ENCODE measurements at places on chromosomes 12 and 14. TPM values are rescaled to one million over a fixed set of nuclear protein-coding genes. Genes with fewer than 3 reads are reported as not detected.
A peak's percentile ranks its signal among the peaks of the same experiment; 100 is the strongest.

DNA sequence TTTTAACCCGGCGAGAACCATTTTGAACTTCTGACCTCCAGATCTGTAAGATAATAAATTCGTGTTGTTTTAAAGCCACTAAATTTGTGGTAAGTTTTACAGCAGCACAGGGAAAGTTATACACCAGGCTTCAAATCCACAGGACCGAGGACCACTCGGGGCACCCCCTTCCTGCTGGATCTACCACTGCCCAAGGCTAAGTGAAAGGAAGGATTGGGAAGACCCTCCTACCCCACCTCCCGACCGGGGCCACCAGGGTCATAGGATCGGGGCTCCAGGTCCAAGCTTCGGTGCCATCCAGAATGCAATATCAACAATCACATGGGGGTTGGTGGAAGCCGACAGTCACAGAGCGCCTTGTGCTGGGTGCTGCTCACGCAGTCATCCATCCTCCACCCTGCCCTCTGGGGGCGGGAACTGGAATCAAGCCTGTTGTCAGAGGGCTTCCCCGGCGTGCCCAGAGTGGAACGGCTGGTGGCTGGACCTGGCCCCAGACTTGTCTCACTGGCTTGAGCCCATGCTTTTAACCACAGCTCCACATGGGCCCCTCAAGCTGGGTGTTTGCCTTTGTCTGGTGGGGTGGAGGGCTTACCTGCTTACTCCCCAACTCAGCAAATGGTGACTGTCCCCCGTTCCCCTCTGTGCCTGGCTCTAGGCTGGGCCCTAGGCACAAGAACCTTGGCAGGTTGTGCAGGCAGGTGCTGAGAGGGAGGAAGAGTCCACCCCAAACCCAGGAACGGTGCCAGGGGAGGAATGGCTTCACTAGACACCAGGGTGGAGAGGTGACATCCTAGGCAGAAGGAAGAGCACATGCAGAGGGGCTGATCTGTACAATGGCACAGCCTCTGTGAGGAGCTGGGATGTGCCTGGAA, 180.3 kb upstream of the RTL1 start:
- no peak for DNase-seq

GRCh38 chr12:78403681-78404080, 460.9 kb upstream of the SYT1 start:
- peak; percentile 51 for DNase-seq

TCL1B gene
- not detected for total RNA-seq

DNA sequence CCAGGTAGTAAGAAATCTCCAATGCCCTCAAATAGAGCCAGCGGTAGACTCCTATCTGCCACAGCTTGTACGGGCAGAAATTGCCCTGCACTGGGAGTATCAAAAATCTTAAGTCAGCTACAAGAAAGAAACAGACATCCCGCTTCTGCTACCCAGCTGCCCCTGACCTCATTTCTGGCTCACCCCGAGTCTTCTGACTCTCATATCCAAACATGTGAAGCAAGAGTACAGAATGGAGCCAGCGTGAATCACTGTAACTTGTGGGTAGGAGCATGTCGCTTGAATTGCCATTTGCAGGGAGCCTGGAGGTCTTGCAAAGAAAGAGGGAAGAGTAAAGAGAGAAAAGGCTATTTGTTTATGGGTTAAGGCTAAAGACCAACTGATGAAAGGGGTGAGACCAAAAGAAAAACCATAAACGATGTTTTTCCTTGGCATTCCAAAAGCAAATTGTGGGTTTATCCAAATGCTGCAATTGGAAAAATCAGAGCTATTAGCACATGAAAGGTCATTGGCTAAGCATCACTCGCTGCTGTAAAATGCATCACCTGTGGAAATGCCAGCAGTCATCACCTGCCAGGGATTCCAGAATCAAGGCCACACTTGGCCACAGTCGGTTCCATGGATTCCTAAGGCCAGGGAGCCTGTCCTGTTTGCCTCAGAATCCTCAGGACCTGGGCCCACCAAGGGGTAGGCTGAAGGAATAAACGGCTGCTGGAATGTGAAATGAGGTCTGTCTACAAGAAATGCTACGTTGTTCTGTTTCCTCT, 86.6 kb downstream of the FOXN3 start:
- DNase-seq = no peak

DAO gene
- total RNA-seq = not detected

DNA sequence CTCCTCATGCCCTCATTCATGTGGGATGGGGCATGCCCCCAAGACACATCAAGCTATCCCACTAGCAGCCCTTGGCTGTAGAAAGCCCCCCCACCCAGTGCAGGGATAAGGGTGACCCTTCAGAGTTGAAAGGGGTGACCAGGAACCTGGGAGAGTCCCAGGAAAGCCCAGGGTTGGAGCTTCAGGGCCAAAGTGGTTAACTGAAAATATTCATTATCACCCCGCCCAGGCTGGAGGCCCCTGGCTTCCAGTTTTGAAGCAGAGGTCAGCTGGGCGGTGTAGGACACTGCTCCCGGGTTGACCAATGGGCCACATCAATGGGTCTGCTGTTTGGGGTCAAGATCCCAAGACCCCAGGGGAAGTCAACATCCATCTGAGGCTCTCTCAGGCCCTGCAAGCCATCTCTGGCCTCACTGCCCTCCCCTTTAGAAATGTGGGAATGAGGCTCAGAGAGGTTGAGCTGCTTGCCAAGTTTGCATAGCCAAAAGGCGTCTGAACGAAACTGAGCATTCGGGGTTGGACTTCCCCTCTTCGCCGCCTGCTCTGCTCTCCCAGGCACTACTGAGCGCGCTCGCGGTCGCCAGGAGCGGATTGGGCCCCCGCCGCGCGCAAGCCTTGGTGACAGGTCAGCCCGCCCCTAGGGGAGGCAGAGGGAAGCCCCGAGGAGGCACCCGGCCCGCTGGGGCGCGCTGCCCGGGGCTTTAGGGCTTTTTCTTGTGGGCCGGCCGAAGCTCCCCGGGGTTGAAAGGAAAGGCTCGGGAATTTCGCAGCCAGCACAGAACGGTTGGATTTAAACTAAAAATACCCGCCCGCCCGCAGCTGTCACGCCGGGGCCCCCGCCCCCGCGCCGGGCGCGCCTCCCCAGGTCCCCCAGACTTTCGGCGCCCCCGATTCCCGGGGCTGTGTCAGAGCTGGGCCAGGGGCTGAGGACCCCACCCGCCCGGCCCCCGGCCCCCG, 576 bp downstream of the SYNE3 start:
- DNase-seq = no peak

DNA sequence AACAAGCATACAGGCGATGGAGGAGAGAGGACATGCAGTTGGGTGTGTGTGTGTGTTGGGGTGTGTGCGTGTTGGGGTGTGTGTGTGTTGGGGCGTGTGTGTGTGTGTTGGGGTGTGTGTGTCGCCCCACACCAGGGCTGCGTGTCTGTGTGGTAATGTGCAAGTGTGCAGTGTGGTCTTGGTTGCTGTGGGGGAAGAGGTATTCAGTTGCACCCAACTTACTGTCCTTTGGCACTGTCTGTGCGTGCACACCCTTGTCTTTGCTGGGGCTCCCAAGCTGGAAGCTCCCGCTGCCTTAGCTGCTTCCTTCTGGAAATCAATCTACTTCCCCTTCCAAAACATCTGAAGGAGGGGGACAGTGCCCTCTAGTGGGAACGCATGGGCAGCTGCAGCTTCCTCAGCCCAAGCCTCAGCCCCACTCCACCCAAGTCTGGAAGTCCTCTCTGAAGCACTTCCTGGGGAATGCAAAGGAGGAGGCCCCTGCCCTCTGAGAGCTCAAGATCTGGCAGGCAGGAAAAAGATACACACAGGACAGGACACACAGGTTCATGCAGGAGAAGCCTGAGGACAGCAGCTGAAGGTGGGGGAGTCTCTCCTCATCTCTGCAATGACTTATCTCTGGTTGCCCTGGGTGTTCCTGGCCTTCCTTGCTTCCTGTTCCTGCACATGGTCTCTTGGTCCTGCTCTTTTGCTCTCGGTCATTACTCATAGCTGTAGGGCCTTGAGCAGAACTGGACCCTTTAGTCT, 13.1 kb downstream of the ASIC1 start:
- peak; percentile 75 for DNase-seq

LRRC10 gene
- not detected for total RNA-seq

DNA sequence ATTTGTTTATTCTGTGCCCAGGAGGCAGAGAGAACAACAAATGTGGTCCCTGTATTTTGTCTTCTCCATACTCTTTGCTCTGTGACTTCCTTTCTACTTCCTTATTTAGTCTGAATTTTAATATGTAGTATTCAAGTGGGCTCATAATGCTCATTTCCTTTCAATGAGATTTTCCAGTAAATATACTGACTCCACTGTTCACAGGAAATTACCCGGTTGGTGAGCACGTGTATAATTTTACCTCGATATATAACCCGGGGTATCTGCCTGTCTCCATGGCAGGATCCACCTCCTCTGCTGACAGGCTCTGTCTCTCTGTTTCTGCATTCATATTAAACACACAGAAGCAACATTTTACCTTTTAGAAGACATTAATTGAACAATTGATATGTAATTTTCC, 166.0 kb downstream of the SLC38A4 start:
- no peak for DNase-seq

CCDC196 gene
- total RNA-seq = not detected

DNA sequence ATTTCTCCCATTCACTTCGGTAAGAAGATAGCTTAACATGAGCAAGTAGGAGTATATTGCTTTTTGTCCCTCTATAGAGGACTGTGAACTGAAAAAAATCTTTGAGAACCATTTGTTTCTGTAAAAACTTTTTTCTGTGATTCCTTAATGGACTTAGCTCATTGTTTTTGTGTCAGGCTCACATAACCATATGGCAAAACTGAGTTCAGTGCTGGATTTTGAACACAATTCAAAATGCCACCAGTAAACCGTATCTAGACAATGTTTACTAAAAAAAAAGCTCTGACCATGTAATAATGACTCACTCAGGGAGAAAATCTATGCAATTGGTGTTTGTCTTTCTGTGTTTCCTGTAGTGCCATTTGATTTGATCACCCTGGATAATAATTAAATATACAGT, 5.2 kb downstream of the TRHDE start:
- DNase-seq = no peak

DNA sequence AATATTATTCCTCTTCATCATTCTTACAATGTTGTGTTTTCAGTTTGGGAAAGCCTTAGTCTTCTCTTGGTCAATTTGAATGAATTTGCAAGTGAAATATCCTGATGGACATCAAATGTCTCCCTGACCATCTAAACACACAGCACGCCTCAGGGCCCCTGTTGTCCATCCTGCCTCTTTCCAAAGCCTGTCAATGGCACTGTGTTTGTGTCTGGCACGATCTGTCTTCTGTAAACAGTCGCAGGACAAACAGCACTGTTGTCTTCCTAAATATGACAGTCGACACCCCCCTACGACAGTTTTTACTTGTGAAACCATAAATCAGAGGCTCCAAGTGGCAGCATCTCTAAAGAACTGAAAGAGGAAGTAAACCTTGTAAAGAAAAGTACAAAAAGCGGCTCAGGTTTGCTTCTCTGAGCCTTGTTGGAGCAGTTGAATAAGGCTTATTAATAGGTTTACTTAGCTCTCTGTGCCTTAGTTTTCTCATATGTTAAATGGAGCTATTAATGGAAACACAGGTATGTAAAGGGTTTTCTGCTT, 285.8 kb downstream of the NRXN3 start:
- no peak for DNase-seq

DNA sequence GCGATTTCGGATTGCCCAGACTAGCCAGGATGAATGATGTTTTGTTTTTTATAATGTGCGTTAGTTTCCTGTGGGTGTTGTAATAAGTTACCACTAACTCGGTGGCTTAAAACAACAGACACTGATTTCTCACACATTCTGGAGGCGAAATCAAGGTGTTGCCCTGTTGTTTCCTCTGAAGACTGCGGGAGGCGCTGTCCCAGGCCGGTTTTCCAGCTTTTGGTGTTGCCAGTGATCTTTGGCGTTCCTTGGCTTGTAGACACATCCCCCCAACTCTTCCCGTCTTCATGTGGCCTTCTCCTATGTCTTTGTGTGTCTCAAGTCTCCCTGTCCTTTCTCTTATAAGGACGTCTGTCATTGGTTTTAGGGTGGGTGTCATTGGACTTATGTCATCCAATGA, 267.7 kb downstream of the AACS start:
- DNase-seq = no peak

GRCh38 chr12:73383584-73384222, 1111.5 kb downstream of the TRHDE start:
- no peak for DNase-seq

IRF2BPL gene
- total RNA-seq = 24.7 TPM

- no peak for DNase-seq
Observed at GRCh38 chr12:118925407-118925806, 55.9 kb upstream of the SRRM4 start.

DNA sequence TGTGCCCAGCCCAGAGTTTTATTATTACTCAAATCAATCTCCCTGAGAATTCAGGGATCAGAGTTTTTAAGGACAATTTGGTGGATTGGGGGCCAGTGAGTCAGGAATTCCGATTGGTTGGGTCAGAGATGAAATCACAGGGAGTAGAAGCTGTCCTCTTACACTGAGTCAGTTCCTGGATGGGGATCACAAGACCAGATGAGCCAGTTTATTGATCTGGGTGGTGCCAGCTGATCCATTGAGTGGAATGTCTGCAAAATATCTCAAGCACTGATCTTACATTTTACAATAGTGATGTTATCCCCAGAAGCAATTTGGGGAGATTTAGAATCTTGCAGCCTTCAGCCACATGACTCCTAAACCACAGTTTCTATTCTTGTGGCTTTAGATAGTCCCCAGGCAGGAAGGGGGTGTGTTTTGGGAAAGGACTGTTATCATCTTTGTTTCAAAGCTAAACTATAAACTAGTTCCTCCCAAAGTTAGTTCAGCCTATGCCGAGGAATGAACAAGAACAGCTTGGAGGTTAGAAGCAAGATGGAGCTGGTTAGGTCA, 89.1 kb upstream of the CNOT2 start:
- DNase-seq = peak; percentile 8
